ENCODE measurements at places on chromosomes 13 and 19.

DNA sequence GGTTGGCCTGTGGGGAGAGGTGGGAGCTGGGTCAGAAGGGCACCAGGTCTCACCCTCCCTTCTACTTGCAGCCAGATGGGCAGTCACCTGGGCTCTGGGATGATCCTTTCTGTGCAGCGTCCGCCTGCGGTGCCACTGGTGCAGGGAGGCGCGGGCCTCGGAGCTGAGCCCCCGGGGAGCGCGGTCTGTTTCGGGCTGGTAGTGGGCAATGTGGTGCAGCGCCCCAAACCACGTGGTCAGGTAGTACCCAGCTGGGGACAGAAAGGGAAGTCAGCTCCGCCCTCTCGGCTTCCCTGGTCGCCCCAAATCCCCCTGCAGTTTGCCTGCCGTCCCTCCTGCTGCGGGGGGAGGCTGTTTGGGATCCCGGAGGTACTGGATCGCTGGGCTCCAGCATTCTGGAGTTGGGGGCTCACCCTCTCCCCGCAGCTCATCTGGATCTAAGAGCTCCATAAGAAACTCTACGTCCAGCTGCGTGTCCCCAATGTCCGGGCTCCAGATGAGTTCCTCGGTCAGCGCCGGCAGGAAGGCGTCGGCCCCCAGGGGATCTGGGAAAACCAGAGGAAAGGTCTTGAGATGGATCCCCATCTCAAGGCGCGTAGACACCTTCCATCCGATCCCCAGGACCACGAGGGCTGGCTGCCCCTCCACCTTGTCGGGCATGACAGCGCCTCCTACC lies 8.8 kb downstream of the RINL start:
- DNase-seq: no peak

DNA sequence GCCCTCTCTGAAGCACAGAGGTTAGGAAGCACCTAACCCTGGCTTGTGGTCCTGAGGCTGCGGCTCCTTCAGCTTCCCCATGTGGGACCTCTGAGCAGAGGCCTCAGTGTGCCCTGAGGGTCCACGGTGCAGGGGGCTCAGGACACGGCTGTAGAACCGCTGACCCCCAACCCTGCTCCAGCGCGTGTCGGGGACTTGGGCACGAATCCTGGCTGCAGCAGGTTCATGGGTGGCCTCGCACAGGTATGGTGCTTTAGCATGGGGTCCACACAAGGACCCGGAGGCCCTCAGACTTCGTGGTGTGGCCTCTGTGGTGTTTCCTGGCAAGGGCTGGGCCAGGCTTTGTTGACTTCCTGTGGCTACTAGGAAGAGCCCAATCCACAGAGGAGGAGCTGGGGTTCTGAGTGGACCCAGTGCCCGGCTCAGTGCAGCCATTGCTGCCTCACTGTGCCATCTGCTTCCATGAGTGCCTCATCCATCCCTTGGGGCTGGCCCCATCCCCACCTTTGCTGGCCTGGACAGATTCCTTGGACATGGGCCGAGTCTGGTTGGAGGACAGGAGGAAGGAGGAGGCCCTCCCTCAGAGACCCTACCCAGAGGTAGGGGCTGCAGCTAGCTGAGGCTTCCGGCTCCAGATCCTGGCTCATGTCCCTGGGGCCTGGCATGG lies 24.5 kb downstream of the ZBTB7A start:
- DNase-seq: no peak

DNA sequence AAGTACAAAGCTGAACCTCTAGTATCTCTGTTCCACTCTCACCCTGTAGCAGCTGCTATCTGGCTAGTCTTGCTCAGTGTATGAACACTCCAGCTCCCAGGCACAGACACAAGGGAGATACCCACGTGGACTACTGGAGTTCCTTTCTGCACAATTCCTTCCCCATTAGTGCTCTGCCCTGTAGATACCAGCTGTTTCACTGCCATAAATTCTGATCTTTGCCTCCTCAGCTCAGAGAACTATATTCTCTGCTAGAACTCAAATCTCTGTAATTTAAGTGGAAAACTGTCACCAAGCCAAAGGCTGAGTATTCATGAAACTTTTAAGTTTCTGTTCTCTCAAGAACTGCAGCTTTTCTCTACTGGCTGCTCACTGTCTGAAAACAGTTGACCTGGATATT lies 273.7 kb downstream of the DIAPH3 start:
- peak; percentile 39 for DNase-seq

- no peak for DNase-seq
Measured at GRCh38 chr13:109933476-109933875, 147.1 kb upstream of the IRS2 start.

- DNase-seq: peak; percentile 77
Measured at GRCh38 chr13:50082426-50083281, 67.4 kb downstream of the KCNRG start.

DNA sequence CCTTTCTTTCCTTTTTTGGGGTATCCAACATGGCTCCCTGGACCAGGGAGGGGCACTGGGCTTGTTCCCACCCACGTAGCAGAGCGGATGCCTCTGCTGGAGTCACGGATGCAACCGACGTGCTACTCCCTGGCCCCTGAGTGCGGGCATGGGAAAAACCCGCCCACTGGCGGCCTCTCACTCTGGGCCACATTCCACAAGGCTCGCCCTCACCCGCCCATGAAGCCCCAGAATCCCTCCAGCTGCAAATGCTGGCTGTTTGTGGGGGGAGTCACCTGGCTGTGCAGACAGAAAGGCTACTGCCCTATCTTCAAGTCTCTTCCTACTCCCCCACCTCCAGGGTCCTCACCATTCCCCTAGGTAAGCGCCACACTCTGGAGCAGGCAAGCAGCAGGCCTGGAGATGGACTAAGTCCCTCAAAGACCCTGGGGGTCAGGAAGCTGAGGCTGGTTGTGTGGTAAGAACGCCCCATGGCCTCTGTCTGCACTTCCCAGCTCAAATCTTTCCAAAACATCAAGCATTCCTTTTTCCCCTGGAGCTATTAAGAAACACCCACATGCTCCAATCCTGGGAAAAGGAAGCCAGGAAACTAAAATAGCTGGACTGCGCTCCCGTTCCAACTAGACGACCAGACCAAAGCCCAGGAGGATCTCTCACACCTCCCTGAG lies 17.9 kb upstream of the EPHX3 start:
- peak; percentile 92 for DNase-seq

DNA sequence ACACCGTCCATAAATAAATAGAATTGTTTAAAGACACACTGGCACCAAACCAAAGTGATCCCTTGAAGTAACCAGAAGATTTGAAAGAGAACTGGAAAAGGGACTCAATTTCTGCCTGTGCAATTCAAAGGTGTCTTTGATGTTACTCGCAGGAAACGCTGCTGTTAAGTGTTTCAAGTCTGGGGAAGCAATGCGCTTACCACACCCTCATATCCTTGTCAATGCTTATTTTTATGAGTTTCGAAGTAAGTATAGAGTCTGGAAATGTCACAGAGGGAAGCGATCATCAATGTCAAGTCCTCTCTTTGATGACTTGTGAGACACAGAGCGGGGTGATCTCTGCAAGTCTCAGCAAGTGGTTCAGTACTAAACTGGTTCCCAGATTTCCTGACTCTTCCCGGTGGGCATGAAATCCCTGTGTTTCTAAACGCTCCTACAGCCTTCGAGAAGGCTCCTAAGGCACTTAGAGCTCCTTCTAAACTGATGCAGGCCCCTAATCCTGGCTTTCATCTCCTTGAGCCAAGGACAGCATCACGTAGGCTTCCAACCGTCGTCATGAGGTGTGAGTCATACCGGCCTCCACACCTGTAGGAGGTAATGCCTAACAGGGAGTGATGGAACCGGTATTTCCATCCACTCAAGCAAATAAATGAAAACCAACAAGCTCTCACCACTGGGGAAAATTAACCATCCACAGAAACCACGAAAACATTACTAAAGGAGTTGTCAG lies 22.8 kb downstream of the SYDE1 start:
- DNase-seq: no peak

- no peak for DNase-seq
Measured at GRCh38 chr19:56993851-56994250, 125.9 kb upstream of the USP29 start.

- peak; percentile 90 for DNase-seq
Measured at GRCh38 chr19:10000171-10000826, 10.0 kb downstream of the COL5A3 start.

- no peak for DNase-seq
Measured at GRCh38 chr13:24215732-24216131, 55.2 kb downstream of the SPATA13 start.

- DNase-seq: no peak
Measured at GRCh38 chr19:1488282-1488601, 1.9 kb downstream of the PCSK4 start.

GRCh38 chr13:76715621-76716020 lies 170.6 kb downstream of the KCTD12 start:
- DNase-seq: peak; percentile 68

- DNase-seq: no peak
Measured at GRCh38 chr19:10184636-10185035, 10.1 kb downstream of the DNMT1 start.

DNA sequence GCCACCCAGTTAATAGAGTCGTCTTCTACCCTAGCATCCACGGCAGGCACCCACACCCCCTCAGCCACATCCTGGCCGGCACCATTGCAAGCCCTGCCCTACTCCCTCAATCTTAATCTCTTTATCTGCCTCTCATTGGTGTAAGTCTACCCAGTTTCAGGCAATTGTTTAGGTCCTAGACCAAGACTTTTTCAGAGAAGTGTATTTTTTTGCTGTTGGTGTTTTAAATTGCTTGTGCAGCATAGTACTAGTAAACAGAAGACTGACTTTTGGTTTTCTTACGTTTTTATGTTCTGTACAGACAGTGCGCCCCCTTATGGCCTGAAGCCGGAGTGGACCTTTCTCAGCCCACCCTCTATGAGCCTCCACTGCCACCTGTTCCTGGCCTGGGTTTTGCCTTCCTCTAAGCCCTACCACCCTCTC lies 2.3 kb upstream of the LCP1 start:
- no peak for DNase-seq

DNA sequence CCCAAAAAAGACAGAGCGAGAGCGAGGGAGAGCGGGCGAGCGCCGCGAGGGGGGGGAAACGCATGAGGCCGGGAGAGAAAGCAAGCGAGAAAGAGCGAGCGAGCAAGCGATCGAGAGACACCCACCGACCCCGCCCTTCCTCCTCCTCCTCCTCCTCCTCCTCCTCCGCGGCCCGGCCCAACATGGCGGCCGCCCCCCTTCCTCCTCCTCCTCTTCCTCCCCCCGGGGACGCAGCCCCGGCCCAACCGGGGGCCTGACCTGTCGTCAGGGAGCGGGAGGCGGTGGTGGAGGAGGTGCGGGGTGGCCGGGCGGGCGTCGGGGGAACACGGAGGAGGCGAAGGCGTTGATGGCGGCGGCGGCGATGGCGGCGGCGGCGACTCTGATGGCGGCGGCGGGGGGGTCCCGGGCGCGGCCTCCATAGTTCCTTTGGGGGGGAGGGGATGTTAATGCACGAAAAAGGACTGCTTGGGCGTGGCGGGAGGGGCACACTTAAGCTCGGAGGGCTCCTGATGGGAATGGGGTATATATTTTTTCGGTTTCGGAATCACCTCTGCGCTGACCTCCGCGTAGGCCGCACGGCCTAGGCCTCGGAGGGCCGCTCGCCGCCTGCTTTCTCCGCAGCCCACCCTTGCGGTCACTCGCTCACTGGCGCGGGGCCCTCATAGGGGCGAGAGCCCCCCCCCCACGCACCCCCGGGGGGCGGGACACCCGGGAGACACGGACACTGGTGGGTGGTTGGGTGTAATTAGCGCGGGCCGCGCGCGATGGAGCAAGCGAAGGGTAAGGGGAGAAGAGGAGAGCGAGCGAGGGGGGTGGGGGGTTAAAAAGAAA lies 1.2 kb downstream of the ZC3H4 start:
- peak; percentile 93 for DNase-seq

GRCh38 chr19:18789883-18790565 lies 1.1 kb downstream of the COMP start:
- DNase-seq: peak; percentile 57

DNA sequence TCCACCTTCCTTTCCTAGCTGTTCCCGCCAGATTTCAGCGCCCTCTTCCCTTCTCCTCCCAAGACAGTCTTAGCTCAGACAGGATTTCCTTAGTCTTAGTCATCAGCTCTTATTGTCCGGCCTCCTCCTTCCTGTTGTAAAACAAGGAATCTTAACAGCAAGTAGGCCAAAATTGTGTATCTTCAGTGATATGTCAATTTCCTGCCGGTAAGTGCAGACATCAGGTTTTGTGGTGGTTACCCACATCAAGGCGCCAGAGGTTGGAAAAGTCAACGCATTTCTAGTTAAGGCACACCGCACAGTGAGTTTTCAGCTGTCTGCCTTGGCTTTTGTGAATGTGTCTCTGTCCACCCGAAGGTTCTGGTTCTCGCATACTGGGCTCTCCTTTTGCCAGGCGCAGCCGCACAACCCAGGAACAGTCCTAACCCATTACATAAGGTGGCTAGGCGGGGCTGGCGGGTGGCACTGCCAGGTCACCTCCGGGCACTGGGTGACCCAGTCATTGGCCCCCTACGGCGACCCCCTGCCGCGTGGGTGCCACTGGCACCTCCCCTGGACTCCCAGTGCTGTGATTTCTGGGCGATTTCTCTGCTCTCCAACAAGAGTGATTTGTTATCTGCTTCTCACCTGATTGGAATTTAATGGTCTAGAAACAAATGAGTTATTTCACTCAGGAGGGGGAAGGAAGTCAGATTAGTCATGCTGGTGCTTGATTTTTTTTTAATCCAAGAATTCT lies 12.9 kb downstream of the COL4A2 start:
- no peak for DNase-seq

GRCh38 chr19:5772416-5772815 lies 12.1 kb downstream of the PRR22 start:
- no peak for DNase-seq

GRCh38 chr13:34897220-34897619 lies 44.9 kb upstream of the NBEA start:
- no peak for DNase-seq

DNA sequence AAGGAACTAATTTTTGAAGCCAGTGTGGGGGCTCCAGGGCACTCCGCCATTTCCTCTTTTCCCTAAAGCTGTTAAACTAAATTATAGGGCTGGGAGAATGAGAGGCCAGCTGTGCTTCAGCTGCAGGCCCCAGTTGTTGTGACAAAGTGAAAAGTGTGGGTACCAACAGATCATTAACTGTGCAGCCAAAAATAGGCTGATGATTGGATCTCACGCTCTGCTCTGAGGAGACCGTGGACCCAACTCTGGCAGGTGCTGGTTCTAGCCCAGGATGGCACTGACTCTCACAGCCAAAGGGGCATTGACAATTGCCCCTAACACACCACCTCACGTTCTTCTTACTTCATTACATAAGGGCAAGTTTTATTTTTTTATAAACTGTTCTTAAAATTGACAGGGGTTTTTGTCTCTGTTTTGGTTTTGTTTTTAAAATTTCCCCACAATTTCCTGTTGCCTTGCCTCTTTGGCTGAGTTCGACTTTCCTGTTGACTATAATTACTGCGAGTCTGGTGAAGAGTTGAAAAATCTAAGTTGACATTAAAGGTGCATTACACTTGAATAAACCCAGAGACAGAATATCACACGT lies 391.0 kb downstream of the FGF9 start:
- no peak for DNase-seq

GRCh38 chr13:108680011-108680410 lies 50.6 kb downstream of the MYO16 start:
- DNase-seq: no peak

DNA sequence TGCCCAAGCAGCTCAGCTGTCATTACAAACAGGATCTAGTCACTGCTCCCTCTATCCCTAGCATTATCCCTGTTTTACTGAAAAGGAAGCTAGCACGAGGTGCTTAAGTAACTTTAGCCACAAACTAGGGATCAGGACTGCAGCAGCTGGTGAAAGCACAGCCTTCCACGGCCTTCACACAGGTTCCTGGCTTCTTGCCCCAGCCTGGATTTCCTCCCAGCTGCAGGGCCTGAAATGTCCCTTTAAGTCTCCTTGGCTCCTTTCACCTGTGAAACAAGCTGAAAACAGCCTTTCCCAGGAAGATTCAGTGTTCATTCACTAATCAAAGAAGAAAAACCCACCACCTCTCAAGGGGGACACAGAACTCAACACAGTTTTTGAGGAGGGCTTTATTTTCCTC lies 754.5 kb downstream of the DIAPH3 start:
- peak; percentile 17 for DNase-seq

Data from adipocyte (in vitro differentiated cells).